Stimulated activated CD4-positive, alpha-beta T cell treated with anti-CD3 and anti-CD28 coated beads, Interleukin-15, amount 100 ng/mL, for 1 hour (primary cell): ENCODE measurements at places on chromosomes 2 and 18.

- DNase-seq = no peak
Observed at GRCh38 chr2:181680055-181680936, at the start of gene NEUROD1. Gene NEUROD1, minus strand, starts transcription at chr2:181680517. Its CDS starts 1,657 bp downstream, at chr2:181678860.

DNA sequence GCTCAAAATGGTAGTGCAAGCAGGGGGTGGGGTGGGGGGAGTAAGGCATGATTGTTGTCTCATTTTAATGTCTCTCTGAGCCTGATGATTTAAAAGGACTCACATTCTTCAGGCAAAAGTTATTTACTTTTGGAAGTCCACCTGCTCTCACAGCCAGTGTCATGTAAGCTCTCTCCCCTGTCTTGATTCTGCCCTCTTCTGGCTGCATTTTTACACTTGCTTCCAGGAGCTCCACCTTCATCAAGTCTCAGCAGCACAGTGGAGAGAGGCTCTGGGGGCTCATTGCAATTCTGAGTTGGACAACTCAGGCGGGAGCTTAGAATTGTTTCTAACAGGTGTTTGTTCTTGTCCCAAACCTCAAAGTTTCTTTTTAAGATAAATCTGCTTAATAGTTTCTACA, 39.2 kb downstream of the GNAL start:
- DNase-seq = no peak

DNA sequence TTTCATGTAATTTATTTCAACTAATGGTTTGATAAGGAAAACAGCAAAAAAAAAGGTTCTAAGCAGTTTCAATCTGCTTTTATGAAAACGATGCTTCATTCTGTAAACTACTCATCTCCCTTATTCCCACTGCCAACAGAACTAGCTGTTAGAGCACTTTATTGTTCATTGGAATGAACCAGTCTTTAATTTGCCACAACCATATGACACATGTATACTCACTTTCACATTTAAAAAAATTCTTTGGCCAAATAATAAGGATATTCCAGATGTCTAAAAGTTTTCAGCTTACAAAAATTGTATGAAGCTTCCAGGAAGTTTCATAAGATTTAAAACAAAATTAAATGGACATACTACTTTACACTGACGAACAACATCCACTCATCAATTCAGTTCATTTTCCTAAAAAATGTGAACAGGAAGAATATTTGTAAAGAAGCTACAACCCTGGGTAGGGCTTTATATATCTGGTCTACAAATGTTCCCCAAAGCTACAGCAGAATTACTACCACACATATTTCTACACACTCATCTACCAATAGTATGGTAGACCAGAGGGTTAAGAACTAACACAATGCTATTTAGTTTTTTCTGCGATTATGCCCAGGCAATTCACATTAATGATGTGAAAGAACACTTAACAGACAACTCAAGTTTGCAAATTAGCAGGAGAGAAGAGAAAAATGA, 37.7 kb downstream of the ZNF521 start:
- no peak for DNase-seq

DNA sequence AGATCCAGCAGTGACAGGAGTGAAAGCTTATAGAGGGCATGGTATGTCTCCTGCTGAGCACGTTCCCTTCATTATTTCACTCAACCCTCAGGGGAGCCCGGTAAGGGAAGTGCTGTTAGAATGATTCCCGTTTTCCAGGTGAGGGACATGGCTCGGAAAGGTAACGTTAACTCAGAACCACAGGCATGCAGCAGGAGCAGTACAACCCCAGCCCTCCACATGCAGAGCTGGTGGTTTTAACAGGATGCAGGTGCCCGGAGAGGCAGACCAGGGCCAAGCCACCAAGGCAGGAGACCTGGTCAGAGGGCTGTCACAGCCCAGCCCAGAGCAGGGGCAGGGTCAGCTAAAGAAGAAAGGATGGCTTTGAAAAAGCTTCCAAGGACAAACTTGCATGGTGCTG, 268.5 kb downstream of the SH3BP4 start:
- no peak for DNase-seq

DNA sequence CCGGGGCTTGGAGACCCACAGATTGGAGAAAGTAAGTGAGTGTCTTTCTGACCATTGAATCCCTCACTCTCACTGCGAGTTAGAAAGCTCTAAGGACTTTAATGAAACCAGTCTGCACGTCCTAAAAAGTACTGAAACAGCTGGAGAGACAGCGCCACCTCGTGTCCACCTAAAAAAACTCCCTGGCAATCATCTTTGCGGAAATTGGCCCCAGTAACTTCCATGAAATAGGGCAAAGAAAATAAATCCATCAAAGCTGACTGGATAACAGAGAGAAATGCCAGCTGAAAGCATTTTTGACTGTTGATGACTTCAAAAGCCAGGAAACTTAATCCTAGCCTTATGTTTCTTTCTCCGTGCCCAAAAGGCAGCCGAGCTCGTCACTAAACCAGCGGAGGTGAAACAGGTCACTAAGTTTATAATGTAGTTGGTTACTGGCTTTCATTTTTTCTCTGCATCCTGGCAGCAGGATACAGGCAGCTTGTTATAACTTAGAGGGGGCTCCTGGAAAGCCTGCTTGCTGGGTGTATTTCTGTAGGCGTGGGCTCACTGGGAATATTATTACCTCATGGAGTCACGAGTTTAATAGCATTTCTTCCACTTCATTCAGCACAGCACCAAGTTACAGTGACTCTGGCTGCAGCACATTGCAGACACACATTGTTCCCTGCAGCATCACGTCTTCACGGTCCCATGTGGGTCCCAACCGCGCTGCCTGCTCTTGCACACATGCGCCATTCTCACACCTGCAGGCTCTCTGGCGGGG, 266.5 kb downstream of the HRH4 start:
- peak; percentile 13 for DNase-seq

DNA sequence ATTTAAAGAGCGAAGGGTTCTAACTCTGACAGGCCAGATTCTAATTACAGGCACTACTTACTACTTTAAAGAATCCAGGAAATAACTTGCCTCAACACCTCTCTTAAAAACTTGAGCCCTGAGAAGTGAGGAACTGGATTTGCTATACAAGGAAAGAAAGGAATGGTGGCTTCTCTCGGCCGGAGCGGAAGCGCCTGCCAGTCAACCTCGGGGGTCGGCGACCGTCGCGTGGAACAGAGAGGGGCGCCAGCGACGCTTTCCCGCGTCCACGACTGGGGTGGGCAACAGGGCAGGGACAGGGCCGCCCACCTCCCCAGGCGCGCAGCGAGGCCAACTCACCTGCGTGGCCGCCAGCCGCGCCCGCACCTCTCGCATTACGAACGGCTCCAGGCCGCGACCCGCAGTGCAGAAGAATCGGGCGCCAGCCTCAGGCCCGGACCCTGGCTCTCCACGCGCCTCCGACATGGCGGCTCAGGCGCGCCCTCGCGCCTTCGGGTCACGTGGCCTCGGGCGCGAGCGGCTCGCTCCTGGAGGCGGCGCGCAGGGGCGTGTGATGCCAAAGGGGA, at the start of gene THUMPD2:
Gene THUMPD2 (minus strand): TSS at position 484 of the 566 bp plus-strand sequence. CDS start 19 bp downstream, at position 465.
- DNase-seq = peak; percentile 54

- DNase-seq = no peak
Observed at GRCh38 chr2:240403396-240404104, 31.9 kb upstream of the GPC1 start.

DNA sequence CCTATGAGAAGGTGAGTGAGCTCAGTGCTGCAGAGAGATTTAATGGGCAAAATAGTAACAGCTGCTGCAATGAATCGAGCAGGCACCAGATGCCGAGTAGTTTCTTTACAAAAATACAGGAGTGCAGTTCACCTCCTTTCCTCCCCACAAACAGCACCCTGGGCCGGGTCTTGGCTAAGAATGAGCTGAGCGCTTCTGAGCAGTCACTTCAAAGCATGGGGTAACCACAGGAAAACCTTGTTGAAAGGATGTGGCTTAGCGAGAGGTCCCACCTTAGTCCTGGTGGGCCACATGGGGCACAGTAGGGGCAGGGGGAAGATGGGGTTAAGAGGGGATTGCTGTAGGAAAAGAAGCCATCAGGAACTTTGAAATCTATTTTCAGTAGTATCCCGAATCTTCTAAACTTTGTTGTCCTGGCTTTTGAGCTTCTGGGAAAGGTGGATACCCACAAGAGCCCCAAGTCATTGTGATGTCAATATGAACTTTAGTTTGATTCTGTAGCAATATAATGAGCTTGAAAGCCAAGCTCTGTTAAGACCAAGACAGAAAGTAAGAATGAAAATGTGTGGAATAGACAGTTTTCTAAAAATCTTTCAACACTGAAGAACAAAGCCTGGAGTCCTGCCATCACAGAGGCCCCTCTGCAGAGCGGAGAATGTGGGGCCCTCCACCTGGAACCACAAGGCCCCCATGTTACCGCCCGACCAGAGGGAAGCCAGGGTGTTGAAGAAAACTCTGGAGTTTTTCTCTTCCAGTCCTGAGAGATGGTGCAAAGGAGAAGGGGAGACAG, 101.0 kb upstream of the ZNF236 start:
- DNase-seq = peak; percentile 23
